ENCODE measurements at places on chromosomes 7 and 10.

DNA sequence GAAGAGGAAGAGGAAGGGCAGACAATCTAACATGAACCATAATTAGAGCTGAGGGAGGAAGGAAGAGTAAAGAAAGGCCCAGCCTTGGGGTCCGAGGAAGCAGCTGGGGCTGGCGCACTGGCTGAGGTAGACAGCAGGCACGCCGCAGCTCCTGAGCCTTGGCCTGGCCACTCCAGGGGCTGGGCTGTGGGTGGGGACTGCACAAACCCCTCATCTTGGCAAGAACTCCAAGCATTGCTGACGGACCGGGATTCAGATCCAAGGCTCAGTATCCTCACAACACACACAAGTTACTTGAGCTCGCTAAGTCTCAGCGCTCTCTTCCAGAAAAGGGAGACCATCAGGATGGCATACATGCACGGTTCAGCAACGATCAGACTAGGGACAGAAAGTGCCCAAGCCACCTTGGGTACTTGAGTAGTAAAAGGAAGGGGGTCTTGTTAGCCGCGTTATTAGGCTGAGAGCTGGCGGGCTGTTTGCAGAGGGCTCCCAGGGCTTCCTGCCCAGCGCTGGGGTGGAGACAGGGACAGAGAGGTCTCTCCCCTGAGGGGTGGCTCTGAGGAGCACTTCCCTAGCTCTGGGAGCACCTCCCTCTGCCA is 4.5 kb downstream of the TNS3 start:
- no peak for DNase-seq

DNA sequence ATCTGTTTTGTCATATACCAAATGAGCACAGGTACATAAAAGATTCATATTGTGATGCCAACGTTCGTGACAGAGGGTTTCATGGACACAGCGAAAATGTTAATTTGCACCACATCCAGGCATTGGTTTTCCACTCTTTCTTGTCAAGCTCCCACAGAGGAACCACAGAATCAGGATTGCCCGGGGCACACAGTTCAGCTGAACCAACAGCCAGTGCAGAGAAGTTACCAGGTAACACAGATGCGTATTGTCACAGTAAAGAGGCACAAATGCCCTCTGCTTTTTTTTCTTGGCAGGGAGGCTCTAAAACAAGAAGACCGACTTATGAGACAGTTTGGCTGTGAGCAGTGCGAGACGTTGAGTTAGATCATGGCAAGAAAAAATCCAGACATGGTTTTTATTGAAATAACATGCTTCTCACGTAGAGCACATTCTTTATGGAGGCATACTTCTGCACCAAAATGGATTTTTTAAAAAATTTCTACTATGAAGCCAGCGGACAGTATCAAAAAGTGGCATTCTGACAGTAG is 331.1 kb upstream of the KIAA1217 start:
- no peak for DNase-seq

DNA sequence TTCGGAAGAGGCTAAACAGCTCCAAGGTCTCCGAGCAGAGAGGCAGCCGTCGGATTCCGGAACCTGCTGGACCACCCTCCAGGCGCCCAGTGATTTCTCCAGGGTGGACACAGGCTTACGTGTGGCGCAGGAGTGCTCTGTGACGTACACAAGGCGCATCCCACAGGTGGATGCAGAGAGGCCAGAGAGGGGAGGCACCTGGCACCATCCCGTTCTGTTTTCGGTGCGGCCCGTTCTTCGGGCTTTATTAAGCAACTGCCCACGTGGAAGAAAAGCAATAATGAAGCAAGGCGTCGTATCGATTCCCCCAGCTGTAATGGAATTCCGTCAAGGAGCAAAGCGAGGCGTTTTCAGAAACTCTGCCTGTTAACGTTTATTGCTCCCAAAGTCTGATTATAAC is 163.6 kb downstream of the PTPRN2 start:
- no peak for DNase-seq

DNA sequence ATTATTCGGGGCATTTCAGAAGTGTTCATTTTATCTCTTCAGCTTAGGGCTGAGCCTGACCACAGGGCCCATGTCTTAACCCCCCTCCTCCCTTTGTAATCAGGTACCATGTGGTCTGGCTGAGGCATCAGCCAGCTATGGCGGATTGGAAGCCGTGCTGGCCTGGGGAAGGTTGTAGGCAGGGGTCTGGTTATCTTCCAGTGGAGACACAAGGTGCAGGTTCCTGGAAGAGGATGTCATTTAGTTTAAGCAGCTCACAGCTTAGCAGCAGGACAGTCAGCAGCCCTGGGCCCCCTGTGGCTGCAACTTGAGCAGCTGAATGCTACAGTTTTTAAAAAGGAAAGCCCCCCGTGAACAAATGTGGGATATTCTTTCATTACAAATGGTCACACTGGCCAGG is 22.1 kb downstream of the BAG3 start:
- no peak for DNase-seq

- DNase-seq: no peak
These were observed 57.3 kb upstream of the GSAP start for GRCh38 chr7:77473229-77474005.

GRCh38 chr7:31125171-31125570 is 73.1 kb downstream of the ADCYAP1R1 start:
- no peak for DNase-seq

DNA sequence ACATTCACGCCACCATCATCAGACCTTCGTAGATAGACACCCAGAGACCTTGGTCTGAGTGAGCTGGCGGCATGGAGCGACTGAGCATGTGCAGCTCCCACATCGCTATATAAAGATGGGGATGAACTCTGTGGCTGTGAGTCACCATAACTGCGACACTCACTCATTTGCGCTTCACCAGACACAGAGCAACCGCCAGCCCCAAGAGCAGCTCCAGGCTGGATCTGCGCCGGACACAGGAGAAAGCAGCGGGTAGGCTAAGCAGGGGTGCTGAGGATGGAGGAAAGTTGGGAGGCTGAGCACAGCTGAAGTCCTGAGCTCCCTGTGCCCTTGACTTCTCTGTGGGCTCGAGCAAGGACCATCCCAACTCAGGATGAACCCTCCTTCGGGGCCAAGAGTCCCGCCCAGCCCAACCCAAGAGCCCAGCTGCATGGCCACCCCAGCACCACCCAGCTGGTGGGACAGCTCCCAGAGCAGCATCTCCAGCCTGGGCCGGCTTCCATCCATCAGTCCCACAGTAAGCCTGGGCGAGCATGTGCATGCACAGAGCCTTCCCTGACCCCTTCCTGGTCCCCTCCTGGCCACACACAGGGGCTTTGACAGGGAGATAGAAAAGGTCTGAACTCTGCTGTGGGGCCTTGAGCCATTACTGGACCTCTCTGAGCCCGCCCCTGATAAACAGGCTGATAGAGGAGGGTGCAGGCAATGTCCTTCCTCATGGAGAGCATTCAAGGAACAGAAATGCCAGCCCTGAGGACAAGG is at the start of gene OPN4:
TSS of gene OPN4 (plus strand) at position 137 of the 762 bp plus-strand sequence. CDS start at position 374, 237 bp downstream.
- peak; percentile 40 for DNase-seq

- peak; percentile 76 for DNase-seq
These were observed 46.2 kb downstream of the ZNF438 start for GRCh38 chr10:30985512-30985911.

- DNase-seq: no peak
These were observed at the start of gene DDC for GRCh38 chr7:50564640-50565558. DDC (minus strand) TSS chr7:50565405; CDS start chr7:50544085, 21,320 bp downstream.

GRCh38 chr7:140358412-140359051 is 39.8 kb downstream of the SLC37A3 start:
- DNase-seq: peak; percentile 11

- no peak for DNase-seq
These were observed 60.3 kb downstream of the GLI3 start for GRCh38 chr7:42176724-42177101.

DNA sequence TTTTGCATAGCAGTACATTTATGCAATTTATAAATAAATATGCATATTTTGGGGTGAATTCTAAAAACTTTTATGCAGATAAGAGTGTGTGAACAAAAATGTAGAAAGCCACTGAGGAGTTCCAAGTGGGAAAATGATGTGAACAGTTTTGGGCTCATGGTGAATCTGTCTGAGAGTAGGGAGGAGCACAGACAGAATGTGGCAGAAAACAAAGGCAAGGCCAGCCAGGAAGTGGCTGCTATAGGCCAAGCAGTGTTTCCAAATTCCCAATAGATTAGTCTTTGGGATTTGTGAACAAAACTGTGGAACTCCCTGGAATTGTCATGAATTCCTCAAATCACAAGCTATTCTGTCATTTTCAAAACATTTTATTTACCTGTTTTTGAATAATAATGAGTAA is 73.6 kb upstream of the AMPH start:
- DNase-seq: peak; percentile 9

DNA sequence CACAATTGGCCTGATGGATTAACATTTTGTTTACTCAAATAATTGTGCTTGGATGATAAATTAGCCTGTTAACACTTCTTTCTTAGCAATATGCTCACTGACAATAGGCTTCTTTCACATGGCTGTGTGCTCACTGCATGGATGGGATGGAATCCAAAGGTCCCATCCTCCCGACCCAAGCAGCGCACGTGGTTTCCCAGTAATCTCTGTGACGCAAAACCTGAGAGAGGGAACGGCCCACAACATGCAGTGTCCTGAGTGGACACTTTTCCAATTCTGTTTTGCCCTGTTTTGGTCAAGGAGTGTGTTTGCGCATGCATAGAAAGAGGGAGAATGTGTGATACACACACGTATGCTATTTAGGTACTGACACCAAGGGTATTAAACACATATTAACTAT is 42.1 kb upstream of the RASGEF1A start:
- DNase-seq: peak; percentile 35

DNA sequence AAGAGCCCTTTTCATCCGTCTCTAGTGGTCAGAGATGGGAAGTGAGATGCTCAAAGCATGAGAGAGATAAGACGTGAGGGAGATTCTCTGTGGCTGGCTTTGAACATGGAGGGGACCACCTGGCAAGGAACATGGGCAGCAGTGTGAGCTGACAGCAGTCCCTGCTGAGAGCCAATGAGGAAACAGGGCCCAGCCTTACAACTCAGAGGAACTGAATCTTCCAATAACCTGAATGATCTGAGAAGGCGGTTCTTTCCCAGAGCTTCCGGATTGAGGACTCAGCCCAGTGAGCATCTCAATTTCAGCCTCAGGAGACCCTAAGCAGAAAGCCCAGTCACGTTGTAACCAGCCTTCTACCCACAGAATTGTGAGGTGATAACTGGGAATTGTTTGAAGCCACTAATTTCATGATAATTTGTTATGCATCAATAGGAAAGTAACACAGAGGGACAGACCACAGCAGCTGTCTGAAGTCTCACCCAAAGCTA is 33.9 kb upstream of the IKZF1 start:
- no peak for DNase-seq

- peak; percentile 25 for DNase-seq
These were observed 683.8 kb upstream of the ANKRD30A start for GRCh38 chr10:36441557-36441956.

DNA sequence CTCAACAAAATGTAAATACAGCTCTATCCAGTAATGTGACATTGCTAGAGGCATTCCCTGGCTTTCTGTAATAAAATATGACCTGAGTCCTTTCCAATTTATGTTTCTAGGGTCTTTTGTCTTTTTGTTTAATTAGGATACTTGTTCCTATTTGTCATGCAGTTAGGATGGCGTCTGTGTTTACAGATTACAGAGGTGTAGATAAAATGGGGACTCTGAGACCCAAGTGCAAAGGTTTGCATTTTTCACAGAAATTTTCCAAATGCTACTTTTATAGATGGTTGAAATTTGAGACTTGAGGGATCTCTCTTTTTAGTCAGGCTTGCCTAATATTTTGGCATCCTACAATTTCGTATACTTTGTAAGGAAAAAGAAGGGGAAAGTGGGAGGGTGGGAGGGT is 332.4 kb downstream of the PTEN start:
- DNase-seq: no peak

- DNase-seq: no peak
These were observed 52.5 kb downstream of the KLRG2 start for GRCh38 chr7:139431010-139431409.

- no peak for DNase-seq
These were observed 980.1 kb downstream of the KCNMA1 start for GRCh38 chr10:76657337-76658012.

DNA sequence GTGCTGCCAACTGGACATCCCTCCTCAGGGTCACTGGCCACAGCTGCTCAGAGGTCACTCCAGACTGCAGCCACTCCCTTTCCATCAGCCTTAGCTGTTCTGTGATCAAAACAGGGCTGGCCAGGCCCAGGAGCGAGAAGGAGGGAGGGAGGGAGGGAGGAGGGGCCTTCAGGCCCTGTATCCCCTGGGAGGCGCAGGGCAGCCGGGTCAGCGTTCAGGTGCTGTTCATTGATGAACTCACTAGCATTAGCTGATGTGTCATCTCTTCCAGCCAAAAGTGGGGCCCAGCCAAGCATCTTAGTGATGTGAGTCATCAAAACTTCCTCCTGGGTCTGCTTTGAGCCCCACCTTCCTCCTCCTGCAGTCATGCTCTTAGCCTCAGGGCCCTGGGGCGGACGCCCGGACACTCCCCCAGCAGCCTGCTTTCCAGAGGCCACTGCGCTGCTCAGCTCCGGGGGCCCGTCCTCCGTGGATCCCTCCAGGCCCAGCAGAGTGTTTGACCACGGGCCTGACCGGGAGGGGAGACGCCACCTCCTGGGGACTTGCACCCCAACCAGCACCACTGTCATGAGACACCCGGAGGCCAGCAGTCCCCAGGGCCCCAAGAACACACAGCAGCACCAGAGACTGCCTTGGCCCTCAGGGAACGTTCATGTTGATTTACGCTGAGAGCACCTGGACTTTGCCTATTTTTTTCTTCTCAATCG is 149.2 kb downstream of the PRKAG2 start:
- peak; percentile 98 for DNase-seq

- no peak for DNase-seq
These were observed 224.1 kb downstream of the DNAJB6 start for GRCh38 chr7:157560710-157561522.

- DNase-seq: no peak
These were observed 339.9 kb downstream of the BMPER start for GRCh38 chr7:34245246-34245645.

- no peak for DNase-seq
These were observed 33.6 kb downstream of the TCERG1L start for GRCh38 chr10:131277969-131278368.

DNA sequence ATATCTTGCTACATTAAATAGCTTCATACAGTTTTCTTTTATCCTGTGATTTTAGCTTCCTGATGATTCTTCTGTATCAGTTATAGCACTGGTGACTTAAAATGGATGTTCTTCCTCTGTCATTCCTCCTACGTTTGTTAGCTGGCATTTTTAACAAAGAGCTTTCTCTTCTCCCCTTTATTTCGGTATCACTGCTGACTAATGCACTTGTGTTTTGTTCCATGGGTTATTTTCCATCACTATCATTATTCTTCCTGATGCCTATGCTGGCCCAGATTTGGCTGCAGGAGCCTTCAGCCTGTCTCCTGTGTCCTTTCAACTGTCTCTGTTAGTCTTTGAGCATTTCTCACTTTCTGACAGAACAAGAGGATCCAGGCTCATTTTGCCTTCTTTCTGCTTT is 13.1 kb downstream of the BMS1 start:
- no peak for DNase-seq

All from iris pigment epithelial cell (primary cell).